Hippocampal formation (tissue), 2 donors: ENCODE measurements at places on chromosomes 3 and 15.

GRCh38 chr15:38823263-38823662 is 258.6 kb upstream of the RASGRP1 start:
- DNase-seq = no peak

DNA sequence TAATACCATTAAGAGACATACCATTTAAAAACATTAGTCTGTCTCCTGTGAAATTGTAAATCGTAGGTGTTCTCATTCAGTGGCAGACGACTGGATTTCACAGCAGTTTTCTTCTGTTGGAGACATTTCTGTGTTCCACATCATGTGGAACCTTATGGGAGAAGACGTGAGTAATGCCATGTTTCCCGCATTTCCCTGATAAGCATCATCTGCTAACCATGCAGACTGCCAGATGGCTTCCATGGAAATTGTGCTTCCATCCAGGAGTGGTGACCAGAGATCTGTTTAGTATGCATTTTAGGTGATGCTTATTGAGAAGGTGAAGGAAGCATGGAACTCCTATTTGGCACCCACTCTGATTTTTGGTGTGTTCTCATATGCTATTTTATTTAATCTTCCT is 28.4 kb upstream of the ST3GAL6 start:
- no peak for DNase-seq

GRCh38 chr3:2036076-2036475 is 62.6 kb upstream of the CNTN4 start:
- no peak for DNase-seq

DNA sequence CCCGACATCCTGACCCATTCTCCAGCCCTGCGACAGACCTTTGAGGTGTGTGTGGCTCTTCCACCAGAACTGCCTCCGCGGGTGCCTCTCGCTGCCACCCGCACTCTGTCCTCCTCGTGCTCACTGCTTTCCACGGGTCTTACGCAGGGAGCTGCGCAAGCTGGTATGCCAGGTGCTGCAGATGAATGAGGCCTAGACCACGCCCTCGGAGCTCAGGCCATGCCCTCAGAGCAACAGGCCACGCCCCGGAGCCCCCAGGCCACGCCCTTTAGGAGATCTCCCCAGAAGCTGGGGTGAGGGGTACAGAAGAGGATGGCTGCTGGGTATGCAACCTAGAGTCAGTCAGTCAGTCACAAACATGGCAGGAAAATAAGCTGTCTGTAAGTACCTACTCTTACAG is 300.3 kb downstream of the GABRG3 start:
- DNase-seq = no peak

DNA sequence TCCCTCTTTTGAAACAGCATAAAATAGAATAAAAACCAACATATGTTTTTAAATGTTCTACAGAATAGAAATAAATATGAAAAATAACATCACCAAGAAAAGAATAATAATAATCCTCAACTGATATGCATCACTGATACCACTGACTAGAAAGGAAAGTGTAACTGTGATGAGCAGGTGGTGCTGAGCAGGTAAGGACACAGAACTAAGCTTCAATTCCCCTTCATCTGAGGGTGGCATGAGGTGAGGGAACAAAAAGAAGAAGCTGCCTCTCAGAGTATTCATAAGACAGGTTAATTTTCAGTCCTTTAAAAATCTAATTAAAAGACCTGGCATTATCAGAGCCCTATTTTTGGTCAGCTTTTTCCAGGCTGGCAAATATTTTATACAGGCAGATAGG is 216.3 kb downstream of the PLCH1 start:
- DNase-seq = no peak

DNA sequence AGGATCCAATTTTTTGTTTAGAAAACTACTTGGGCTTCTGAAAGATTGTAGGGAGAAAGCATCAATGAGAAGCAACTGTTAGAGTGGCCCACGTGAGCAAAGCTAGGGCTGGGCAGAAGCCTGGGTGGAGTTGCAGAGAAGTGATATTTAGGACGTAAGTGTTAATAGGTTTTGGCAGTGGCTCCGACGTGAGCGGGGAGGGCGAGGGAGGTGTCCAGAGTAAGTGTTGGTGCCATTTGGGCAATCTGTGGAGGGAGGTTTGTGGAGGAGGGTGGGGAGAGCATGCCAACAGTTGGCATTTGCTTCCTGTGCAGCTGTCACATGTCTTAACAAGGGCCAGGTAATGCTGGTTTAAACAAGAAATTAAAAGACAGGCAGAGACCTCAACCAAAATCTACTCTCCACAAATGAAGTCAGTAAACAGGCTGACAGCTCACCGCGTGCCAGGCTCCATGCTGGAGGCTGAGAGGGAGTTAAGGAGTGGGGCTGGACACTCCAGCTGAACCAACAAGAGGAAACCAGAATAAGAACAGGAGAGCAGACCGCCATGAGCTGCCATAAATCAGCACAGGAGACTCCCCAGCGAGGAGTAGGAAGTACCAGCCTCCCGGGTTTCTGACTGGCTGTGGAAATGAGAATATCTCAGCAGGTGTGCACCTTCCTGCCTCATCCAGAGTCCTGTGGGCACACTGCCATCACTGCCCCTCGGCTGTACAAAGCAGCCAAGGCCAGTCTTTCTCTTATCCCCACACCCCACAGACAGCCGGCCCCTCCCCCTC is 232.6 kb downstream of the ABHD5 start:
- DNase-seq = no peak

DNA sequence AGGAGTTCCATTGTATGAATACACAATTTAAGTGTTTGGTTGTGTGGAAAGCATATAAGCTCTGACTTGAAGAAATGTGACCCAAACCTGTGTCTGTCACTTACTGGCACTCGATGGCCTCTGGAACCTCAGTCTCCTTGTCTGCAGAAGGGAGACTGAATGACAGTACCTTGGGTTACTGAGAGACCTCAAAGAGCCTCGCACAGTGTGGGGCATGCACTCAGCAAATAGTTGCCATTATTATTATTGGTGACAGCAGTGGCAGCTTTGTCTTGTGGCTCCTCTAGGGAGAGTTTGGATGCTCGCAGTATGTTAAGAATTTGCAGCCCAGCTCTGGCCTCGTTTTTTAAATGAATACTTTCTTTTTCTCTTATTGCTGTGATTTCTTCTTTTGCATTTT is 43.4 kb downstream of the EEFSEC start:
- DNase-seq = no peak

- no peak for DNase-seq
These were observed 5.7 kb upstream of the CLK3 start for GRCh38 chr15:74609938-74610301.

DNA sequence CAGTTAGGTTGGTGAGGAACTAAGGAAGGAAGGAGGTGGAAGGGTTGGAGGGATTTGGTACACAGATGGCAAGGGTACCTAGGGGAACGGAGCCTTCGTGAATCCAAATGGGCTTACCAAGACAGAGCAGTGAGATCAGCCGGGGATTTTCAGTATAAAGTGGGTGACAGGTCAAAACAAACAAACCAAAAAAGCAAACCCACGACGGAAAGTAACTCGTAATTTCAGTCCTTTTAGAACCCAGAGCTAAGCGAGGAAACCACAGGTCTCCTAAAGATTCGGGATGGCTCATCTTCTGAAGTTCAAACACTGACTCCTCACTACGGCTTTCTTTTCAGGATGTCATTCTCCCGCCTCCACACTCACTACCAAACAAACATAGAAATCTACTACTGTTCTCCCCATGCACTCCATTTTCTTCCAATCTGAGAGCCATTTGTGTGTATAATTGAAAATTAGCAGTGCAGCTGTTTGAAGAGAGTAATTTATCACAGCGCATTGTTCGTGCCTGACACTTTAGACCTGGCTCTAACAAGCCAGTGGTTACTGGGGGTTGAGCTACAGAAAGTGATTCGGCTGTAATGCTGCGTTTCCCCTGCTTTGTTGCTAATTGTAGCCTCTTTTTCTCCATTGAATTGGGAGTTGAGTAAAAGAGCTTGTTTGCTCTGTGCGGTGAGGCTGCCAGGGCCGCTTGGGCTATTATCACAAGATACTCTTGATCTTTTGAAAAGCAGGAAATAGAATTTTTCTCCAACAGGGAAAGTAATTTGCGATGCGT is 64.7 kb upstream of the CCDC39 start:
- DNase-seq = no peak

GRCh38 chr3:11300970-11301369 is 28.8 kb downstream of the ATG7 start:
- DNase-seq = no peak

- no peak for DNase-seq
These were observed 3.7 kb upstream of the SLC9C1 start for GRCh38 chr3:112297714-112298113.

DNA sequence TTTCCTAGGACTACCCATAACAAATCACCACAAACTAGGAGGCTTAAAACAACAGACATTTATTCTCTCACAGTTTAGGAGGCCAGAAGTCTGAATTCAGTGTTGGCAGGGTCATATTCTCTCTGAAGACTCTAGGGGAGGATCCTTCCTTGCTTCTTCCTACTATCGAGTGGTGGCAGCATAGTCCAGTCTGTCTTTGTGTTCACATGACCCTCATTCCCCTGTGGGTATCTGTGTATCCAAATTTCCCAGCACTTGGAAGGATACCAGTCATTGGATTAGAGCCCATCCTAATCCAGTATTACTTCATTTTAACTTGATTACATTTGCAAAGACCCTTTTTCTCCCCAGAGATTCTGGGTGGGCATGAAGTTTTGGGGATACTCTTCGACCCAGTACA is 63.8 kb downstream of the GMPS start:
- no peak for DNase-seq

- DNase-seq = no peak
These were observed 292.5 kb upstream of the SATB1 start for GRCh38 chr3:18717598-18717997.

DNA sequence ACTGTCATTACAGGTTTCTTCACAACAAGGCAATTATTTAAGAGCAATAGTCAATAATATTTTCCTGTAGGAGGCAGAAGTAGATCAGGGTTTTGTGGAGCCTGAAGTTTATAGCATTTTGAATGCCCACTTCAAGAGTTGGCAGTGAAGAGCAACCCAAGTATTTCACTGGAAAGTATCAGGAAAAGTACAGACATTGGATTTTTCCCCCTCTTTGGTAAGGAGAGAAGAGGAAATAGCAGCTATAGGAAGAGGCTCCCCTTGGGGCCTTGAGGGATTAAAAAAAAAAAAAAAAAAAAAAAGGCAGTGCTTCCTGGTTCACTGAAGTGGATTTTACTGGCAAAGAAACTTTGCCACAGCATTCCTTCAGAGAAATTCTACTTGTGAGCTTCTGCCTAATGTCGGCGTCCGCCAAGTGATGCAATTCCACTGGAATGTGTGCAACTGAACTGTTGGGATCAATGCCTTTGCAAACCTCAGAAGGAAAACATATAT is 5.7 kb upstream of the CNTN6 start:
- no peak for DNase-seq

DNA sequence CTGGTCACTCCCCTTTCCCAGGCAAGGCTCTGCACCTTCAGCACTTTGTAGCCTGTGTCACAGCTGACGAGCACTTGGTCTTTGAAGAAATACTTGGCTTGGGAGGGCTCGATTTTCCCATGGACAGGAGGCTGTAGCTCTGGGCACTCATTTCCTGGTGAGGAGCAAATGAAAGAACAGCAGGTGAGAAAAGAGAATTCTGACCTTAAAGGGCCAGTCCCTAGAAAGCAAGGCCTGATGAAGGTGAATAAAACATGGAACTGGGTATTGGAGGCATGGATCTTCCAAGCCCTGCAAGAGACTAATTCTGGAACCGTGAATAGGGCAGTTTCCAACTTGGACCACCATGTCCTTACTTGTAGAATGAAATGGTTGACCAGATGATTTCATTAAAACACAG is 39.9 kb downstream of the MASP1 start:
- DNase-seq = no peak

- DNase-seq = no peak
These were observed 9.3 kb upstream of the GBE1 start for GRCh38 chr3:81770710-81771109.

- DNase-seq = no peak
These were observed 17.1 kb downstream of the SLC9A9 start for GRCh38 chr3:143831208-143831607.

DNA sequence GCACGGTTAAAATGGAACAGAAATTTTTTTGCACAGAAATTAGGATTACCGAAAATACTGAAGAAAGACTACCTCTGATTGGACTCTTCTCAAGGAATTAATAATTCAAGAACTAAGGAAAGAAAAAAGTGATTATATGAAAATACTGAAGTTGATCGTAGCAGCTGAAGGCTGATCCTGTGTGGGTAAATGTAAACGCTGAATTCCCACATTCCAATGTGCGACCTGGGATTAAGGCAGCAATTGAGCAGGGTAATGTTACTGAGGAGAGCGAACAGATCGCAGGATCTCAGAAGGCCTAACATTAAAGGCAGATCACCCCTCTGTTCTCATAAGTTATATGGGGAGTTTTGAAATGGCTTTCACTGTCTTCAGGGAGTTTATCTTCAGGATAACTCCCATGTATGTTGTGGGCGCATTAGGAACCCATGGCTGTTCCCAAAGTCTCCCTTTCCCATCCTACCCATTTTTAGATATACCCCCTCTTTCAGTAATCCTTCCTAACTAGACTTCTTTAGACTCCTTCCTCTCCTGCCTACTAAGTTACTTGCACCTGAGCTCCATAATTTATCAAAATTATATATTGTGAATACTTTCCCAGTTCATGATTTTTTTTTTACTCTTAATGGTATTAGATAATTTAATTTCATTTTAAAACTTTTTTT is 1.0 kb upstream of the UBL7 start:
- no peak for DNase-seq

- DNase-seq = no peak
These were observed 98.3 kb downstream of the CMSS1 start for GRCh38 chr3:99915906-99916432.

GRCh38 chr3:126373146-126373613 is 16.0 kb upstream of the KLF15 start:
- DNase-seq = no peak

- no peak for DNase-seq
These were observed 17.2 kb upstream of the ABHD10 start for GRCh38 chr3:111961461-111962164.

DNA sequence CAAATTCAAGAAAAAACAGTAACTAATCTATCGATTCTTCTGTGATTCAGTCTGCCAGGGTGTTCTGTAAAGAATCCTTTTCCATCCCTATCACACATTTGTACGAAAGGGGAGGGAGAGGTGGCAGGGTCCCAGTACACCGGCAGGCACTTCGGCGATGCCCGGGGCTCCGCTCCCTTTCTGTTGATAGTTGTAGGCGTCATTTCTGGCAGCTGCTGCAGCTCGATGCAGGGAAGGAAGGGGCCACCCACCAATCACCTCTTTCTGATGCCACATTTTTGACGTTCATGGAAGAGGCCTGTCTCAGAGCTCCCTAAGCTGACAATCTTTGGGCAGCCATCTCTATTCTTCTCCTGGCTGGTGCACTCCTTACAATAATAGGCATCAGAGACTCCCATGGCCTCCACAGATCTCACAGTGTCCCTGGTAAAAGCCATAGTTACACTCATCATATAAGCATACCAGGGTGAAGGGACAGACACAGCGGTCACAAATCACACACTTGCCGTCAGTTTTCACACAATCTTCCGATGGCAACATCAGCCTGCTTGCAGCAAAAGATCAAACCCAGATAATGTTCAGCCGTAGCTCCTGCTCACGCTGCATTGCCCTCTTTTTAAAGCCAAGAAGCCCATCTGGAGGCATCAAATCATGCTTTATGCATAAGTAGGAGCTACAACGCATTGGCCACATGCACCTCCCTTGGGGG is 60.8 kb upstream of the ZBTB38 start:
- no peak for DNase-seq

GRCh38 chr15:72380743-72381142 is 4.9 kb upstream of the HEXA start:
- DNase-seq = no peak

- DNase-seq = no peak
These were observed 384.2 kb downstream of the CGGBP1 start for GRCh38 chr3:87674397-87675161.

- DNase-seq = no peak
These were observed 142.5 kb upstream of the UBE2E1 start for GRCh38 chr3:23663246-23663645.
